ENCODE measurements at places on chromosomes 2 and 18.

DNA sequence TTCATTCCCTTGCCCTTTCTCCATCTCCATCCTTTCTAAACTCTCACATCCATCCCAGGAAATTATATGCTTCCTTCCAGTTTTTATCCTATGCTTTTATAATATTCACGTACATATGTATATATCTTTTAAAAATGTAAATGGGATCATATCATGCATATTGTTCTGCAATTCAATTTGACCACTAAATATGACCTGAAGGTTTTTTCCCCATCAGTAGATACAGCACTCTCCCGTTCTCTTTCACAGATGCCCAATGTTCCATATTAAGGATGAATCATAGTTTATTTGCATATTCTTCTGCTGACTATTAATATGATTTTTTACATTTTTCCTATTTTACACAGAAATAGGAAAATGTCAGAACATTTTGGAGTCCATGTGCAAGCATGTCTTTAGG, 213.3 kb upstream of the PARD3B start:
- DNase-seq, result no peak

DNA sequence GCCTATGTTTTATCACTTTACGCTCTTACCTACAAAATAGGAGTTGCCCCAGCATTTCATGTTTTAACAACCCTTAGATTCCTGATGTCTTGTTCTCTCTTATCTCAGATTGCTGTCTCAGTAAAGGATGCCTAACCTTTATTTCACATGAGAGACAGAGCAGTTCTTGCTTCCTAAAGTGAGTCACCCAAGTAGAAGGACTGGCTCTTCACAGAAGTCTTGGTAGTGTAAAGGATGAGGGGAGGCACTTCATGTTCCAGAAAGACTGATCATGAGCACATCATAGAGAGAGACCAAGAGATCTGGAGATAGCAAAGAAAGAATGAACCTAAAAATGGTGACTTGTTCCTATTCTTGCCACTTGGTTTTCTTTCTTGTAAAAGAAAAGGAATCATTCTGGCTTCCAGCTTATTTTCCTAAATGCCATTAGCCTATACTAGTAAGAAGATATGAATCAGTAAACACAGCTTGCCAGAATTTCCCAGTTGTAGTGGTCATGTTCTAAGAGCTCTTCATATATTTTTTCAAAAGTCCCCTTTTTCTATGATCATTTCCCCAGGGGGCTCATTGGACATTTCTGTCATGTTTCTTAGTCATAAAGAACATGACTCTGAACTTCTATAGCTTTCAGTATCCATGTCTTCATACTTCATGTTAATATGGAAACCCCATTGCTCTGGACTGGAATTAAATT, 54.9 kb downstream of the MAPRE2 start:
- DNase-seq, result peak; percentile 54

- no peak for DNase-seq
Measured at GRCh38 chr2:67453310-67453709, 56.2 kb downstream of the ETAA1 start.

DNA sequence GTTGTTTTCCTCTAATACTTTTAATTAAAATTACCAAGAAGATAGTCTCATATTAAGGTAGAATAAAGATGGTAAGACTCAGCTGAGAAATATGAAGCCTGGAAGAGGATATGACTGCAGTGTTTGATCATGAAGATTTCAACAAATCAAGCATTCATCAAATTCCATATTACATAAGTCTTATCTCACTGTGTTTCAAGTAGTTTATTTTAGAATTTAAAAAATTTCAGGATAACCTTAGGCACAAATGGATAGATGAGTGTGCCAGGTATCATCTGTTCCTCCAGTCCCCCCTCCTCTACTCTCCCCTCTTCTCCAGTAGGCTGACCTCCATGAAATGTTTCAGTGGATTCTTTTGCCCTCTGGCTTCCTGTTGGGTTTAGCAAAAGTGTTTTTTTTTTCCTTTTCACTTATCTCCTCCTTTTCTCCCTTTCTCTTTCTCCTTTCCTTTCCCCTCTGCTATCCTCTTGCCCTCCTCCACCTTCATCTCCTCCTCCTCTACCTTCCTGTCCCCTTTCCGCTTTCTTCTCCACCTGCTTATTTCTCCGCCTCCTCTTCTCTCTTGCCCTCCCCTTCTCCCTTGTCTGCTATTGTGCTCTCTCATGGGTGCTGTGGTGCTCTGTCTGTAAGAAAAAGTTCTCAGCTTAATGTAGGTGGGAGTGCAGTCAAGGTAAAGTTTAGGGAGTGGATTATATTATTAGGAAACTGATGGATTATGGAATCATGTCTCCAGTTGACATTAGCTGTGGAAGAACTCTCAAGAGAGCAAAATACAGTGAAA, 72.8 kb downstream of the ABI2 start:
- DNase-seq, result no peak

- DNase-seq, result peak; percentile 92
Measured at GRCh38 chr2:157413326-157414035, 30.4 kb downstream of the CYTIP start.

GRCh38 chr2:7115364-7115763, 198.2 kb downstream of the RNF144A start:
- no peak for DNase-seq

DNA sequence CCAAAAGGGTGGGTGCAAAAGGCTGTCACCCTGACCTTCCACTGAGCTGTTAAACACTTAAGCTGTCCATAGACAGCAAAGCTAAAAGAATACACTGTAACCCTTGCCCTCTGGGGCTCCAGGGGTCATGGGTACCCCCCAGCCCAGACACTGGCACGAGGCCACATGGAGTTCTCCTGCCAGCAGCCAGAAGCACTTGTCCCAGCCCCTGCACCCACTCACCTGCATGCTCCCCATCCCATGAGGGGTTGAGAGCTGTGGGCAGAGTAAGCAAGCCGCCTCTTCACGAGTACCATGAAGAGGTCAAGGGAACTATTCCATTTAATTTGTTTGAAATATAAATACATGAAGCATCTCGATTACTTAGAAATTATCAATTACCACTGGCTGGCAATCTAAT, 867.1 kb upstream of the ZEB2 start:
- DNase-seq, result no peak

- DNase-seq, result no peak
Measured at GRCh38 chr2:128803222-128803621, 484.6 kb upstream of the HS6ST1 start.

DNA sequence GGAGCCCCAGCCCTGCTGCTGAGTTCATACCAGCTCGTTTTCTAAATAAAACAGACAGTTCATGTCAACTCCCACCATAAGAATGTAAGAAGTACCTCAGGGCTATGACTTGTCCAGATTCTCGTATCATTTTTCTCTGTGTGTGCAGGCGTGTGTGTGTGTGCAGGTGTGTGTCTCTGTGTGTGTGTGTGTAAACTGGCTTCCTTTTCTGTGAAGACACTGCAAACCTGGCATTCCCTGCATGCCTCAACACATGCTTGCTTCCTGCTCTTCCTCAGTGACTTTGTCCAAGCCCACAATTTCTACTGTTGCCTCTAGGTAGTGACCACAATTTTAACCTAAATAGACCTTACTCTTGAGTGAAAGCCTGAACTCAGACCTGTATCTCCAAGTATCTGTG, 879.0 kb downstream of the SLC4A3 start:
- DNase-seq, result no peak

GRCh38 chr2:55223958-55224760, 7.9 kb downstream of the CLHC1 start:
- peak; percentile 13 for DNase-seq

GRCh38 chr2:149622343-149622742, 34.8 kb upstream of the MMADHC start:
- peak; percentile 12 for DNase-seq

- no peak for DNase-seq
Measured at GRCh38 chr18:23578891-23579653, 7.2 kb downstream of the NPC1 start.

GRCh38 chr2:144596073-144596871, 76.4 kb upstream of the ZEB2 start:
- DNase-seq, result peak; percentile 50

DNA sequence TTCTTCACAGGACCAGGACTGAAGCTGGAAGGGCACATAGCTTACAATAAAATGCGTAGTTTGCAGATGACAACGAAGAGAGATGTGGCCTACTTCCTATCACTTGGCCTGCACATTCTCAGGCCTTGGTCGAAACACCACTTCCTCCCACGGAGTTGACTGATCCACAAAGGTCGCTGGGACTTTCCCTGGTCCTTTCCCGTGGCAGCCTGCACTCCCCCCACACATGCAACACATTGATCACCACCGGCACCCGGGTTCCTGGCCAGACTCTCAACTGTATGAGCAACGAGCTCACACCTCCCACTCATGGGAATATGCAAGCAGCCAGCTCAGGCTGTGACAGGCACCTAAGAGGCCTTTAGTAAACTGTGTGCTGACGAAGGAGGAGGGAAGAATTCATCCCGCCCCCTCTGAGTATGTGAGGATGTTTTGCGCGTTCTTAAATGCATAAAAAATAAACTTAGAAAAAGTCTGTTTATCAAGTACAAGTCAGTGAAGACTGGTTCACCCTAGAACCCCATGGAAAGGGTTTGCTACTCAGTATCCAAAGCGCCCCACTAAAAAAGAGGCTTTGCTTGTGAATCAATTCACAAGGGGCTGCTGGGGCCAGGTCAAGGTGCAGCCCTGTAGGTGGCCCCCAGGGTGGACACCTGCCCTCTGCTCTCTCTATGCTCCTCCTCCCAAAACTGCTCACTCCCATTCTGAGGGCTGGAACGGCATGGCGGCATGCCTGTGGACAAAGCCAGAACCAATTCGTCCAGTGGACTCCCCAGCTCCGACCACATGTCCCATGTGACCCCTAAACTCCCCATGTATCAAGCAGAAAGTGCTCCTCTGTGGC, 154.3 kb downstream of the EIPR1 start:
- peak; percentile 92 for DNase-seq

GRCh38 chr18:59229701-59230443, 9.9 kb downstream of the GRP start:
- no peak for DNase-seq

GRCh38 chr2:194004590-194005206, 1652.3 kb upstream of the SLC39A10 start:
- no peak for DNase-seq

DNA sequence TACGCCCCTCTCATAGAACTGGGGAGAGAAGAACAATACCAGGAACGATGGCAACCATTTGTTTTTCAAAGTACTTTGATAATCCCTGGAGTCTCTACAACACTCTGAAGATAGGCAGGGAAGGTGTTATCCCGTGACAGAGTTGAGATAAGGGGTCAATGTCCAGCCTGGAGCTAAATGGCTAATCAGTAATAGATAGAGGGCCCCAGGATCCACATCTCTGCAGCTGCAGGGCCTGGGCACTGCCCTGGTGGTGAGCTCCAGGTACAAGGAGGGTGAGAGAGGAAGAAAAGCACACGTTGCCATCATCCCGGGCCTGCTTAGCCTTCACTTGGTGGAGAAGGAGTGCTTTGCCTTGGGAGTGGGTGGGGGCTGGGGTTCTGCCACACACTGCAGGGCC, 260.6 kb downstream of the PRKCE start:
- no peak for DNase-seq

GRCh38 chr2:171522052-171522787, at the start of gene CYBRD1:
Gene CYBRD1 (plus strand): TSS chr2:171522474. CDS start chr2:171522546, 72 bp downstream.
- peak; percentile 85 for DNase-seq

DNA sequence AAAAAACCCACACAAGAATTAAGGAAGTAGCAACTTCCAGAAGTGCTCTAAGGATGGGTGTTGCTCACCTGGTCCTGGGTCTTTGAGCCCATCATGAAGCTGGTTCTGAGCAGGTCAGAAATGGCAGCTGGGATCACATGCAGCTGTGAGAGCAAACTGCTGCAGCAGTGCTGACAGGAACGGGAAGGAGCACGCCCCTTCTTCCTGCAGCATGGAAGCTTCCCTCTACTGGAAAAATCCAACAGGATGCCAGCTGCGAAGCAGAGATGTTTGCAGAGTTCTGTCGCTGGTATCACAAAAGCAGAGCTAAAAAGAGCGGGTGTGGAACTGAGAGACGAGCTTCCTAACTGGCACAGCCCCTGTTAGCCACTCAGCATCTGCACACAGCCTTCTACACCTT, 33.7 kb downstream of the EIF4E2 start:
- DNase-seq, result no peak

GRCh38 chr2:129481306-129482219, 497.9 kb upstream of the RAB6C start:
- DNase-seq, result no peak

DNA sequence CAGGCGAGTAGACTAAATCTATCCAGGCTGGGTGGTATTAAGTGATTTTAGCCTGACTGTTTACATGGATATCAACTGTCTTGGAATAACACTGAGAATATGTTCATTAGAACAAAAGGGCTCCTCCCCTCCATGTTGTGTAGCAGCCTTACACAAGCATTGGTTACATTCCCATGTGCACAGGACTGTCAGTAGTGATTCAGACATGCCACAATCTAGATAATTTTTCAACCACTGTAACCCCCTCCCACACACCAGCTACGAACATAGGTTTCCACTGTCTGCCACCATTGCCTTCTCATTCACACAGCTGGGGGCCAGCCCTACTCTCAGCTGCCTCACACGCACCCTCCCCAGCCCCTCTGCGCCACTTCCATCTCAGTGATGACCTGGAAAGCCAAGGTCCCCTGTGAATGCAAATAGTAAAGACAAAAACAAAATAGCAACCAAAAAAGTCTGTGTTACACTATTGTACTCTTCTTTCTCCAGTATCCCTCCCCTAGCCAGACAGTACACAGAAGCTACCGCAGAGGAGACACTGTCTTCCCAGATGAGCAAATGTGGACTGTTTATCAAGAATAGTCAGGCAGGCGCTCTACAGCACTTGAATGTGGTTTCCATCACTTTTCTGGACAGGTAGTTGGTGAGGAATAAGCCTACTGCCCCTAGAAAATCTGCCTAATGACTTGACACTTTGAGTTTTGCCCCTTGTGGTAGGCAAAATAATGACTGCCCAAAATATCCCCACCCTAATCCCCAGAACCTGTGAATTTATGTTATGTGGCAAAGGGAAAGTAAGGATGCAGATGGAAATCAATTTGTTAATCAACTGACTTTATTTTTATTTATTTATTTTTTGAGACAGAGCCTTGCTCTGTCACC, 27.9 kb upstream of the TYMS start:
- DNase-seq, result no peak

- DNase-seq, result no peak
Measured at GRCh38 chr2:1791685-1792435, 47.5 kb upstream of the PXDN start.

DNA sequence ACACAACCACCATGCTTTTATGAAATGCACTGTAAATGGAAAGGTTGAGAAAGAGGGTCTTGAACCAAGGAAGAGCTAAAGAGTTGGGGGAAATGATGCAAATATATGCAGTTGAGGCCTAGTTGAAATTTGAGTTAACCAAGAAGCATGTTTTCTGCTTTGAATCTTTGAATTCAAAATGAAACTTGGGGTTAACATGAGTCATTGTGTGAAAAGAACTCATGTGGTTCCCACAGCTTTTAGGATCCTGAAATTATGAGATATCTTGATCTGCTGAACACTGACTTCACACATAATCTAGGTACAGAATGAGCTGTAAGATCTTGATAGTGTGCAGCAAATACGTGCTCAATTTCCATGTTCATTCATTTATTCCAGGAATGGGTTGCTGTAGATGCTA, 422.9 kb upstream of the TRIB2 start:
- DNase-seq, result peak; percentile 88

DNA sequence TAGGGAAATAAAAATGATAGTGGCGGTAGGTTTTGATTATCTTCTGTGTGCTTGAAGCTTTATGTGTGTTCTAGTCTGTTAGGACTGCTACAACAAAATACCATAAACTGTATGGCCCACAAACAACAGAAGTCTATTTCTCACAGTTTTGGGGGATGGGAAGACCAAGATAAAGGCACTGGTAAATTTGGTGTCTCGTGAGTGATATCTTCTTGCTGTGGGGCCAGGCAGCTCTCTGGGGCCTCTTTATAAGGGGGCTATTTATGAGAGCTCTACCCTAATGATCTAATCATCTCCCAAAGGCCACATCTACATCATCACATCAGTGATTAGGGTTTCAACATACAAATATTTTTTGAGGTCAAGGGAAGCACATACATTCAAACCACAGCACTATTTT, 86.8 kb upstream of the SPHKAP start:
- no peak for DNase-seq
